ENCODE measurements at places on chromosomes 1 and 21.
A peak's percentile ranks its signal among the peaks of the same experiment; 100 is the strongest.

- no peaks in the 10 kb centered on the region for H3K36me3 ChIP-seq
- H3K27ac ChIP-seq: no peak overlapping the region
- DNase-seq: no peak
Measured at GRCh38 chr1:203271962-203272632, 33.2 kb upstream of the BTG2 start.

- no peaks in the 10 kb centered on the region for H3K27me3 ChIP-seq
- no peak overlapping the region for H3K27ac ChIP-seq
- no peak for DNase-seq
- H3K36me3 ChIP-seq: no peaks in the 10 kb centered on the region
Measured at GRCh38 chr1:74857676-74858075, 124.7 kb downstream of the TYW3 start.

DNA sequence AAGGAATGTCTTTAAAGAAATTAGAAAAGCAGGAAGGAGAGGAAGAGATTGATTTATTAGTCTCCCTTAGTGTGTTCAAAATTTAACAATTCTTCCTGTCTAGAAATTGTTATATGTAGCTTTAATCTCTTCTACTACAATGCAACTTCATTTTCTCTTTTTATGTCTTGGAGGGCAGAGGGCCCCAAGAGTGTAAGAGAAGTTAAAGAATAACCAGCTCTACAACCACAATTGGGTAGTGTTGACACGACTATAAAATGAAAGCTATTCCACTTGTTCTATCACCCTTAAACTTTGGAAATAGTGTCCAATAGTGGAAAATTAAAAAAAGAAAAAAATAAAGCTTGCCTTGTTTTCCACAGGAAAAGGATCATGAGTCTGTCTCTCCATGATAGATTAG lies 82.6 kb upstream of the DPYD start:
- no peaks in the 10 kb centered on the region for H3K27me3 ChIP-seq
- H3K36me3 ChIP-seq: no peaks in the 10 kb centered on the region
- no peak overlapping the region for H3K27ac ChIP-seq
- H3K4me3 ChIP-seq: no peak overlapping the region
- no peaks in the 10 kb centered on the region for H3K4me1 ChIP-seq
- no peak for DNase-seq

DNA sequence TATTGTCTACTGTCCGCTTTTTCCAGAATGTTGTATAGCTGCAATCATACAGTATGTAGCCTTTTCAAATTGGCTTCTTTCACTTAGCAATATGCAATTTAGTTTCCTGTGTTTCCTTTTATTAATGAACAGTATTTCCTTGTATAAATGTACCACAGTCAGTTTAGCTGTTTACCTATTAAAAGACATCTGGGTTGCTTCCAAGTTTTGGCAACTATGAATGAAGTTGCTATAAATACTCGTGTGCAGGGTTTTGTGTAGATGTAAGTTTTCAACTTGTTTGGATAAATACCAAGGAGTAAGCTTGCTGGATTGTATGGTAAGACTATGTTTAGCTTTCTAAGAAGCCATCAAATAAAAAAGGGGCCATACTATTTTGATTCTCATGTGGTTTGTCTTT lies 24.4 kb upstream of the KCNJ6 start:
- H3K4me3 ChIP-seq: no peak overlapping the region
- H3K4me1 ChIP-seq: no peaks in the 10 kb centered on the region
- no peaks in the 10 kb centered on the region for H3K36me3 ChIP-seq
- no peaks in the 10 kb centered on the region for H3K27me3 ChIP-seq
- no peak for DNase-seq
- no peak overlapping the region for H3K27ac ChIP-seq

DNA sequence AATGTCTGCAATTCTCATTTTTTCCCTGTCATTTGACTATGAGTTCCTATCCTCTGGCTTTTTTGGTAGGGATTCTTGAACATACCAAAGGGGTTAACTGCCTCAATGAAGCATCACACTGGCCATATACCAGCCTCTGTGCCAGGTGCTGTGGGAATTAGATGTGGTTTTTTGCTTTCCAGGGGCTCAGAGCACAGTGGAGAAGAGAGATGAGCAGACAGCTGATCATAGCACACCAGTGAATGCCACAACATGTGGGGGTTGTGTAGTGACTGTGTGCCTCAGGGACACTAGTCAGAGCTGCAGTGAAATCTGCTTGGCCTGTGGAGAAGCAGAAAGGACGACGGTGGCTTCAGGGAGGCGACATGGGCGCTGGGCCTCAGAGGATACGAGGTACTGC lies 30.8 kb downstream of the HLX start:
- no peak overlapping the region for H3K4me3 ChIP-seq
- no peaks in the 10 kb centered on the region for H3K4me1 ChIP-seq

GRCh38 chr1:53658489-53659230 lies 80.3 kb downstream of the GLIS1 start:
- no peak overlapping the region for H3K27ac ChIP-seq
- no peak overlapping the region for H3K4me3 ChIP-seq
- H3K36me3 ChIP-seq: no peaks in the 10 kb centered on the region
- no peak for DNase-seq
- no peaks in the 10 kb centered on the region for H3K27me3 ChIP-seq

DNA sequence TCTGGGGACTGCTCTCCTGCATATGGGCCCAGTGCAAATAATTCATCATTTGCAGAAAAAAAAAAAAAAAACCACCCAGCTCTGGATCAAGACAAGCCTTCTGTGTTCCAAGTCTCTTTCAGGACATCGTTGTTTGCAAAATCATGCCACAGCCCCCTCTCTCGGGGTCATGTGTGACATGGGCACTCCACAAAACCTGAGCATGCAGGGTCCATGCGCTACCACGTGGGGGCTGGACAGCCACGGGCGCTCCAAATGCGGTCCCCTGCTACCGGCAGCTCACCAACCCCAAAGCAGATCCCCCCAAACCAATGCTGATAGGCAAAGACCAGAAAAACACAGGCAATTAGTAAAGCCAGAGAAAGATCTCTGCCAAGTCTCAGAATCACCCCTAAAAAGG lies 17.6 kb downstream of the NPHP4 start:
- no peaks in the 10 kb centered on the region for H3K27me3 ChIP-seq
- no peak overlapping the region for H3K27ac ChIP-seq
- no peaks in the 10 kb centered on the region for H3K36me3 ChIP-seq
- no peak for DNase-seq
- no peaks in the 10 kb centered on the region for H3K4me1 ChIP-seq

GRCh38 chr1:31398246-31398645 lies 14.8 kb upstream of the SERINC2 start:
- no peaks in the 10 kb centered on the region for H3K36me3 ChIP-seq
- DNase-seq: no peak
- peaks cover 6% of the 10 kb centered on the region for H3K4me1 ChIP-seq
- H3K27me3 ChIP-seq: no peaks in the 10 kb centered on the region
- no peak overlapping the region for H3K27ac ChIP-seq

DNA sequence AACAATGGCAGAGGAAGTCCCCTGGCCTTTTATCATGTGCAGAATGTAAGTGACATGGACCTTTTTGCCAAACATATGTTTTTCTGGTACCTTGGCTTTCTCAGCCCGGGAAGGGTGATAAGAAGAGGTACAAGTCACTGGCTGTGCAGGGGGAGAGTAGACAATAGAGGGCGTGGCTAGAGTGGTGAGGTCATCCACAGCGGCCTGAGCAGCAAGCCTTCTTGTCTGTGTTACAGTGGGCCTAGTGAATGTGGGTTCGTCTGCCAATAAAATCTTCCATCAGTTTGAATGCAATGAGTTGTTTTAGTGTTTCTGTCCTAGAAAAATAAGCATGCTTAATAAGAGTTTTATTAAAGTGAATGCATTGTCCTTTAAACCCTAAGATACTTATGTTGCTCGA lies 59.0 kb upstream of the PGD start:
- H3K4me1 ChIP-seq: no peaks in the 10 kb centered on the region
- no peak overlapping the region for H3K27ac ChIP-seq

DNA sequence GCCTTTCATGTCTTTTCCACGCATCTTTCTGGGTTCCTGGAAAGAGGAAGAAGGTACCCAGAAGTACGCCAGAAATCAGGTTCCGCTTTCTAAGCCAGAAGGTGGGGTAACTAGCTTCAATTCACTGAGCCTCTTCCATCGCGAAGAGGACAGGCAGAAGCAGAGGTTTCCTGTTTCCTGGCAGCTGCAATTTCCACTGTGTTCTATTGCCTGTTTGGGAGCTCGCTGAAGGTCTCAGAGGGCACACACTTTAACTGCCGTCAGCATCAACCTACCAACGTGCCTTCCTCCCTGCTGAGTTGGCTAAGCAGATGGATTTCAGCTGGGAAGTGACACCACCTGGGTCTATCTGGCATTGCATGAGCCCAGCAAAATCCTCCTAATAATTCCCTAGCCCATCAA lies 10.0 kb downstream of the NCF2 start:
- no peak overlapping the region for H3K4me3 ChIP-seq
- no peaks in the 10 kb centered on the region for H3K36me3 ChIP-seq
- no peak for DNase-seq

- H3K4me1 ChIP-seq: no peaks in the 10 kb centered on the region
- no peaks in the 10 kb centered on the region for H3K27me3 ChIP-seq
- no peak overlapping the region for H3K27ac ChIP-seq
- H3K4me3 ChIP-seq: no peak overlapping the region
Measured at GRCh38 chr1:40930174-40930964, 49.1 kb upstream of the CTPS1 start.

GRCh38 chr1:111320066-111320879 lies 29.6 kb downstream of the CHIA start:
- no peaks in the 10 kb centered on the region for H3K36me3 ChIP-seq
- H3K4me1 ChIP-seq: peaks cover 6% of the 10 kb centered on the region
- no peak overlapping the region for H3K4me3 ChIP-seq
- no peak overlapping the region for H3K27ac ChIP-seq
- DNase-seq: no peak

DNA sequence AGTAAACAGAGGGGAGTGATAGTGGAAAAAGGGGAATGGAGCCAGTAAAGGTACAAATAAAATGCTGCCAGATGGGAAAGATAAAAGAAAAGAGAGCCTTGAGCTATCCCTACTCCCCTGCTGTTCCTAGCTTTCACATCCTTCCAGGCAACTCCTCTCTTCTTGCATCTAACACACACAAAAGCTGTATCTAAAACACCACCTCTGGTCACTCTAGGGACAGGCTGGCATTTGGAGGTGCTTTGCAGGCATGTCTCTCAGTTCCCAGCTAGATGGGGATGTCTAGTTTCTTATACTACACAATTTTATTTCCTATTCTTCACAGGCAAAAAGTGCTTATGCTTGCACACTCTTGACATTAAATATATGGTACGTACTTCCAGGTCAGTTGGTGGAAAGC lies 185.1 kb upstream of the ST6GALNAC5 start:
- H3K27me3 ChIP-seq: no peaks in the 10 kb centered on the region
- no peak for DNase-seq
- H3K4me1 ChIP-seq: no peaks in the 10 kb centered on the region
- H3K27ac ChIP-seq: no peak overlapping the region
- H3K4me3 ChIP-seq: no peak overlapping the region

DNA sequence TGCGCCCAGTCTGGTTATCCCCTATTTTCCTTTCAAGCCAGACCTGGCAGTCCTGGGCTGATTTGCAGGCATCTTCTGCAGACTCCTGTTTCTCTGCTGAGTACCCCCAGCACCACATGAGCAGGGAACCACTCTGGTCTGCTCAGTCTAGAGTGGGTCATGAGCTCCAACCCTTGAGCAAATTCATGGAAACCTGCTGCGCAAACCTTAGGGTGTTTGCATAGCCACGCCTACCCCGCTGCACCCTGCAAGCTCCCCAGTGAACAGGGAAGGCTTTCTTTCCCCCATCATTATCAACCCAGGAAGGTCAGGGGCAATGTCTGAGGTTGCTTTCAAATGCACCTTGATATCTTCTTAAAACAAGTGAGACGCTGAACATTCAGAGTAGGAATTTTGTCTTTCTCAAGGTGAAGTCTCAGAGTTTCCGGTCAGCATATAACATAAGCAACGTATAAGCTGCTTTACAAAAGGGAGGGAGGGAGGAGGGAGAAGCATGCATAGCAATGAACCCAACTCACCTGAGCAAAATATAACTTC lies 11.1 kb upstream of the KCNE1 start:
- peaks cover 4% of the 10 kb centered on the region for H3K4me1 ChIP-seq
- no peak overlapping the region for H3K27ac ChIP-seq
- H3K4me3 ChIP-seq: no peak overlapping the region

DNA sequence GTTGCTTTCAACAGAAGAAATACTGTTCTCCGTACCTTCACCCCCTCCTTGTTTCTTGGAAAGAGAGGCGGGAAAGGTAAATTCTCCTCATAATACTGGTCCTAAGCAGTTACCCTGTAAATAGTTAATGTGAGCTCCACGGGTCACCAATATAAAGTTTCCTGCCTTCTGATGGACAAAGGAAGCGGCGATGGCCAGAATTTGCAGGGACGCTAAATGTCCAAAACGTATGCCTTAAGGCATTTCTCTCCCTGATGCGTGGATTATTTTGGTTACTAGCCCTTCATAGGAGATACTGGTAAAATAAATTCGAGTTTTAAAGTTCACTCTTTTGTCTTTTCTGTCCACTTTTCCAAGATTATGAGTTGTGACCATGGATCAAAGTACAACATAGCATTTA lies 898 bp upstream of the PTGS2 start:
- peaks cover 5% of the 10 kb centered on the region for H3K27me3 ChIP-seq
- H3K4me1 ChIP-seq: peaks cover 4% of the 10 kb centered on the region
- H3K4me3 ChIP-seq: peak overlapping the region; percentile 60
- H3K36me3 ChIP-seq: no peaks in the 10 kb centered on the region
- H3K27ac ChIP-seq: no peak overlapping the region
- no peak for DNase-seq

DNA sequence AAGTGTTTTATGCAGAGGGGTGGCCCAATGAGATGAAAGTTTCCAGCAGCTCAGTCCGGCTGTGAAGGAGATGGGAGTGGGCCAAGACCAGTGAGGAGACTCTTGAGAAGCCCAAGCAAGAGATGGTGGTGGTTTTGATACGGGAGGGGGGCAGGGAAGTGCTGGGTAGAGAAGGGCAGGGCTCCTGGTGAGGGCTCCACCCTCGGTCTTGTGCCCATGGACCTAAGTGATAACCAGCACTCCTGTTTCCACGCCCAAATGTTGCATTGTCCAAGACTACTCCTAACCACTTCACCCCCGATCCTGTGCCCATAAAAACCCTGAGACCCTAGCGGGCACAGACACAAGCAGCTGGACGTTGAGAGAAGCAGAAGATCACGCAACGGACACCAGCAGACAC lies 140.9 kb downstream of the MIS18A start:
- H3K27me3 ChIP-seq: no peaks in the 10 kb centered on the region
- no peaks in the 10 kb centered on the region for H3K4me1 ChIP-seq
- no peak overlapping the region for H3K27ac ChIP-seq
- DNase-seq: no peak
- H3K36me3 ChIP-seq: no peaks in the 10 kb centered on the region

DNA sequence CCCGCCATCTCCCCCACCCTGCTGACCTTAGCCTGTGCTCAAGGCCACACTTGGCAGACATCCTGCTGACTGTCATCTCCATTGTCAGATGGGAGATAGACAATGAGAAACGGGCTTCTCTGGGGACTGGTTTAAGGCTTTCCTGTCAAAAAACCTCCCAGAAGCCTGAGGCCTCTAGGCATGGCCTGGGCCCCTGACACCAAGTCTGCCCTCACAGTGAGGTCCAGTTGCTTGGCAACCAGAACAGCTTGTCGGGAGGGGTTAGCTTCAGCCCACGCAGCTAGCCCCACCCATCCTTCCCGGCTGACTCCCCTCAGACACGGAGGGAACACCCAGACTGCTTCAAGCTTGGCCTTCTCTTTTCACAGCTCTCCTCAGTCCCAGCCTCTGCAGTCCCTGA lies 11.0 kb downstream of the PLEKHA6 start:
- no peaks in the 10 kb centered on the region for H3K27me3 ChIP-seq
- peaks cover 16% of the 10 kb centered on the region for H3K4me1 ChIP-seq
- no peak overlapping the region for H3K4me3 ChIP-seq
- no peaks in the 10 kb centered on the region for H3K36me3 ChIP-seq
- H3K27ac ChIP-seq: no peak overlapping the region

- peaks cover 5% of the 10 kb centered on the region for H3K27me3 ChIP-seq
- no peak overlapping the region for H3K4me3 ChIP-seq
- peaks cover 24% of the 10 kb centered on the region for H3K4me1 ChIP-seq
- no peak for DNase-seq
- H3K27ac ChIP-seq: no peak overlapping the region
- no peaks in the 10 kb centered on the region for H3K36me3 ChIP-seq
Measured at GRCh38 chr21:43318841-43319781, 107.8 kb downstream of the SIK1 start.

All from thymus (tissue), 14 donors.